A673 (cell line): ENCODE measurements at places on chromosomes 6 and 20. TPM values are rescaled to one million over a fixed set of nuclear protein-coding genes. Genes with fewer than 3 reads are reported as not detected.

GRCh38 chr20:44309763-44310663 is 989 bp downstream of the FITM2 start:
- H3K27ac ChIP-seq = peak overlapping the region; percentile 51
- H3K4me1 ChIP-seq = peaks cover 4% of the 10 kb centered on the region
- no peaks in the 10 kb centered on the region for H3K36me3 ChIP-seq

GRCh38 chr6:17101422-17102257 is at the start of gene STMND1:
Gene STMND1 (plus strand): TSS chr6:17102050. CDS start chr6:17102258, 208 bp downstream.
- peaks cover 30% of the 10 kb centered on the region for H3K27me3 ChIP-seq
- H3K4me3 ChIP-seq = peak within 1 kb of the TSS; percentile 43
- no peaks in the 10 kb centered on the region for H3K36me3 ChIP-seq

- H3K27ac ChIP-seq = no peak overlapping the region
- peaks cover 14% of the 10 kb centered on the region for H3K27me3 ChIP-seq
- H3K4me3 ChIP-seq = no peak overlapping the region
- H3K4me1 ChIP-seq = no peaks in the 10 kb centered on the region
- DNase-seq = no peak
These were observed 5.1 kb downstream of the KIAA1755 start for GRCh38 chr20:38255393-38255792.

Gene ECT2L
- not detected in 2 replicates for total RNA-seq

DNA sequence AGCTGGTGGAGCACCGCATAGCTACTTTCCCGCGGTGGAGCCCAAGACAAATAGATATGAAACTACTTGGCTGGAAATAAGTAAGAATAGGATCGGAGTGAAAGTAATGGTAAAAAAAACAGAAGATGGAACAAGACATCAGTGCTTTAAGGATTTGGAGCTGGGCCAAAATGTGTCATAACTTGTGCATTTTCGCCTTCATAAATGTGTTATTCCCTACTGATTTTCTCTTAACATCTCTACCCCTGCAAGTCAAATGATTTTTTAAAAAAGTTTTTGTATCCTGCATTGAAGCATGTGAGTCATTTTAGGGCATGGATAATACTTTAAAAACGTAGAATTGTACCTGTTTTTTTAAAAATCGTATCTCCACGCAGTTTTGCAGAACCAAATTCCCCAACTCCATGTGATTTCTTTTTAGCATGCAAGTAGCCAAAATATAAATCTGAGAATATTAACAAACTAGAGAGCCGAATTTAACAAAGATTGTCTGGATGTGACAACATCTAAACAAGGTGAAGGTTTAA is 882 bp upstream of the FAM184A start:
- peak overlapping the region; percentile 50 for H3K4me3 ChIP-seq
- H3K27ac ChIP-seq = no peak overlapping the region
- peak; percentile 26 for DNase-seq
- H3K4me1 ChIP-seq = peaks cover 11% of the 10 kb centered on the region

DNA sequence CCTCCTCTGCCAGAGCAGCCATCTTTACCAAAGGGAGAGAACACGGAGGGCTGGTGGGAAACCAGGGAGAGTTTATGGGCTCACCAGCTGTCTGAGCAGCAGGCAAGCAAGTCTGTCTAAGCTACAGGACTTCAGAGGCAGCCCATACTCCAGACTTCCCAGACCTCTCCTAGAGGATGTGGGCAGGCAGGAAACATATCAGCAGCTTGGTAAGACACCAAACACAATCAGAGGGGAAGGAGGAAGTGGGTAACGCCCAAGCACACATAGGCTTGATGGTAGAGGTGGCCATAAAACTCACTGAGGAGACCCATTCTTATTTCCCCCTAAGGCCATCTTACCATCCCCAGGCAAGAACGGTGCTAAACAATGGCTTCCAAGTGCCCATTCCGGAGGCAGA is 143.1 kb upstream of the ARID1B start:
- H3K27me3 ChIP-seq = no peaks in the 10 kb centered on the region
- no peak overlapping the region for H3K27ac ChIP-seq
- no peak overlapping the region for H3K4me3 ChIP-seq
- no peak for DNase-seq
- no peaks in the 10 kb centered on the region for H3K4me1 ChIP-seq

Gene BCAS4
- total RNA-seq = 28.4 and 35.2 TPM in 2 replicates

DNA sequence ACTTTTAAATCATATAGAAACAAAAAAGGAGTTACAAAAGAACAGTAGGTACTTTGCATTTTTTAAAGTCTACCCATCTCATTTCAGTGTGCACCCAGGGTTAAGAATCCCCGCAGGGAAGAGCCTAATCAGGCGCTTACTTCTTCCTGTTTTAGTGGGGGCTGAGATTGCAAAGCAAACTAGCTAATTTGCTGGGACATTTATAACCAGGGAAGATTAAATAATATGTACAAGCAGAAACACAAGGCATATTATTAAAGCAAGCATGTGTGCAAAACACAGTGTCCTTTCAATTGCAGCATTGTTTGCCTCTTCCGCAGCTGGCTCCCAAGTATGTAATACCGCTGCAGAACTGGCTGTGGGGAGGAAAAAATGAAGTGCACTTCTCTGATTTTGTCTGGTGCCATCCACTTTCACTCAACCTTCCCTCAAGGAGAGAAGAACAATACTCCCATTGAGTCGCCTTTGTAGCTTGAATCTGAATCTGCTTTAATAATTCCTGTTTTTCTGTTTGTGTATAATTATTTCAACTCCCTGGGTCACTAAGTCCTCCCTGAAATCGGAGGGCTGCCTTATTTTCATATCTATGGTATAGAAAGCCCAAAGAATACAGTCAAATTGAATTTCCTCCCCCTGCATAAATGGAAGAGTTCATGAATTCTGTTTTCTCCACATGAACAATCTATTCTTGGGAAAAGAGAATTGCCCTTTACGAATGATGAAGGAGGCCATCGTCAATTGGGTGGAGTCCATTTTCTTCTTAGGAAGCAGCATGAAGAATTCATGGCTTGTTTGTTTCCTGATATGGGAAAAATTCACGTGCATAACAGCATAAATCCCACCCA is 23.3 kb upstream of the BCAS1 start:
- no peaks in the 10 kb centered on the region for H3K27me3 ChIP-seq
- no peaks in the 10 kb centered on the region for H3K36me3 ChIP-seq
- H3K4me3 ChIP-seq = peak overlapping the region; percentile 14
- H3K4me1 ChIP-seq = peaks cover 23% of the 10 kb centered on the region

Gene CPNE1
- 273 TPM in 2 replicates for total RNA-seq

DNA sequence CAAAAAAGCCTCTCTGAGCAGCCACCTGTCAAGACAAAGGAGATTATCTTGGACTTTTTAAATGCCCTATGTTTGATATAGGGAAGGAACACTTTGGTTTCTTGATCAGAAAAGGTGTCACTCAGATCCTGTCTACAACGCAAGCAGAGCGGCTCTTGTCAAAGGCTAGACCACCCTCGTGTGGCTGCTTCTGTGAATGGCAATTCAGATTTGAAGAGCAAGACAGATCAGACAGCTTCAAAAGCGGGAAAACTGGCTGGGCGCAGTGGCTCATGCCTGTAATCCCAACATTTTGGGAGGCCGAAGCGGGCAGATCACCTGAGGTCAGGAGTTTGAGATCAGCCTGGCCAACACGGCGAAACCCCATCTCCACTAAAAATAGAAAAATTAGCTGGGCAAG is 10.1 kb upstream of the NXT1 start:
- no peaks in the 10 kb centered on the region for H3K27me3 ChIP-seq
- no peak overlapping the region for H3K27ac ChIP-seq
- no peak overlapping the region for H3K4me3 ChIP-seq
- H3K4me1 ChIP-seq = peaks cover 4% of the 10 kb centered on the region
